Immature natural killer cell (primary cell): ENCODE measurements at places on chromosomes 5 and 9. TPM values are rescaled to one million over a fixed set of nuclear protein-coding genes. Genes with fewer than 3 reads are reported as not detected.

The DBH gene
- not detected for polyA plus RNA-seq

The LRRC70 gene
- polyA plus RNA-seq = not detected

The GZMA gene
- polyA plus RNA-seq = 2,746 TPM

The PCDHGA6 gene
- not detected for polyA plus RNA-seq

The PHYKPL gene
- polyA plus RNA-seq = 33.3 TPM

The SPAAR gene
- polyA plus RNA-seq = not detected

DNA sequence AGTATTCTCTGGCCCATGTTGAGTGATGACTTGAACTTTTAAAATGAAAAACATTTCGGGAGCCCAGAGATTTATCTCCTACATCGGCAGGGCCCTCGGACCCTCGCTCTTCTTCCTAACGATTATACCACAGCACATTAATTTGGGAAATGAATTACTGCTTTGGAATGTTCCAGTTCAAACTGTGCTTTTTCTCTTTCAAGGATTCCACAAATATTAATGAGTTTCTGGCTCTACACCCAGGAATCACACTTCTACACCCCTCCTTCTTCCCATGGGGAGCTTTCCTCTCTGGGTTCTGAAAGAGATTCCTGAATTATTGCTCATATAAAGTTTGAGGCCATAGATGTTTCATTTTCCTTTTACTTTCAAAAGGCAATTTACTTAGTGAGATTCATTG is 41.2 kb downstream of the NSG2 start:
- DNase-seq = no peak

DNA sequence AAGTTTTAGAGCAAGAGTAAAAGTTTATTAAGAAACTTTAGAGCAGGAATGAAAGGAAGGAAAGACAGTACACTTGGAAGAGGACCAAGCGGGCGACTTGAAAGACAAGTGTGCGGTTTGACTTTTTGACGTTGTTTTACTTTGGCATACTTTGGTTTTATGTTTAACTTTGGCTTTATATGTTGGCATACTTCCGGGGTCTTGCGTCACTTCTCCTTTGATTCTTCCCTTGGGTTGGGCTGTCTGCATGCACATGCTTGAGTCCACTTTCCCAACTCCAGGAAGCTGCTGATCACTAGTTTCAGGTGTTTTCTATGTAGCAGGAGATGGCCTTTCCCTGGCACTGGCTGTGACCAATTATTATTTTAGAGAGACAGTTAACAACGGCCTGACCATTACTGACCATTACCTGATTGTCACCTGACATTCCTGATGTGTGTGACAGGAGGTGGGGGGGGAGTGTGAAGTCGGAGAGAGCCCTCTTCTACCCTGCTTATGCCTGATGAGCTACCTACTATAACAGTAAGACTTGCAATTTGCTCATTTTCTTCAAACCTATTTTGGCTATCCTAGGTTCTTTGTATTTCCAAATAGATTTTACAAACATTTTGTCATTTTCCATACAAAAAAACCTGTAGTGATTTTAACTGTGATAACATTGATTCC is 45.5 kb downstream of the TNFSF8 start:
- no peak for DNase-seq

GRCh38 chr5:164335837-164336236 is 830.4 kb downstream of the MAT2B start:
- DNase-seq = no peak

- DNase-seq = no peak
Observed at GRCh38 chr5:96978812-96979449, 43.1 kb downstream of the LNPEP start.

DNA sequence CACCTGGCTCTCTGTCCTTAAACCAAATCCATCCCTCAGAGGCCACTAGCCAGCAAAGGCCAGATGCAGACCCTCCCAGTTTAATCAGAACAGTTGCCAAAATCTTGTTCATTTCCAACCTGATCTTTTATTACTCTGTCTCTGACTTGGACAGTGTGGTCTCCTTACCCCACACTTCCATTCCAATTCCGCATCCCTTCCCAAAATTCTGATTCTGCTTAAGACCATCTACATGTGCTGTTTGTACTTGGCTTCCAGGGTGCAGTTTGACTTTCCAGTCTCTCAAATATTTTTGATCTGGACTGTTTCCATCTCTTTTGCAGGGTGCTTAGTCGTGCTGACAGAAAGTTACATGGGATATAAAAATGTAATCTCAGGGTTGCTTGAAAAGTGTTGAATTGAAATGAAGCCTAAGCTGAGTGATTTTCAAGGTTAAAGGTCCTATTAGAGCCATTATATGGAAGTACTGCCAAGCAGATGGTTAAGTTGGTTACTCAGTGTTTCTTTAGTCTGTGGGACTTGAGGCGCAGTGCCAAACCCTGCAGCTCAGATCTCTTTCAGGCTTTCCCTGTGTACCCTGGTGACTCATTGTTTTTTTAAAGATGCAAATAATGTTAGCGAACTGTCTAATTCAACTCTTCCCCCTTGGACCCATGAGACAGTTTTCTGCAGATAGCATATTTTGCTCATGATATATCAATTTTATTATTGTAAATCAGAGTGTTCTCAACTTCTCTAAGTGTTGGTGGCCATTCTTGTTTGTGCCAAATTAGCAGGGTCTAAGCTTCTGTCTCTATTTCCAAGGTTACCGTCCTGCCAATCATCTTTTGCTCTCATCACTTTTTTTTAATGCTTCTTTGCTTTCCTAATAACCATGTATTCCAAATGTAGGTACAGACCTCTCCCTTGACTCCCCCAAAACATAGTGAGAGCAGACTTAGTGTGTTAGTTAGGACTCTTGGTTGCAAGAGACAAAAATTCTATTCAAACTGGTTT is 18.2 kb upstream of the DCP2 start:
- no peak for DNase-seq

GRCh38 chr5:142445266-142445665 is 120.4 kb upstream of the SPRY4 start:
- no peak for DNase-seq

- no peak for DNase-seq
Observed at GRCh38 chr5:1672396-1672795, 127.2 kb downstream of the MRPL36 start.

DNA sequence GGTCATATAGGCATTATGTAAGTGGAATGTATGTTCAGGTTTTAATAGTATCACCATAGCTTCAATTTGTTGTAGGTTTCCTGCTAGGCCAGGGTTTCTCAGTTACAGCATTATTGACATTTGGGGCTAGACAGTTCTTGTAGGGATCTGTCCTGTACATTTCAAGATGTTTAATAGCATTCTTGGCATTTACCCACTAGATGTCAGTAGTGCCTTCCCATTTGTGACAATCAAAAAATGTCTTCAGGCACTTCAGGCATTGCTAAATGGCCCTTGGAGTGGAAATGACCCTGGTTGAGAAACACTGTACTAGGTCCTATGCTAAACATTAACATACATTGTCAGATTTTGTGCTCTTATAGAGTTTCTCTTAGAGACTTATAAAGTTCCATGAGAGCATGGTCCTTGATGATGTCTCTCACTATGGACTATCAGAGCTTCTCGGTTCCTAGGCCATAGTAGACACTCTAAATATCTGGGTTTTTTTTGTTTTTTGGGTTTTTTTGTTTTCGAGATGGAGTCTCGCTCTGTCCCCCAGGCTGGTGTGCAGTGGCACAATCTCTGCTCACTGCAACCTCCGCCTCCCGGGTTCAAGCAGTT is 1.4 kb downstream of the KIF20A start:
- peak; percentile 35 for DNase-seq

GRCh38 chr5:55364537-55365055 is 56.8 kb downstream of the MTREX start:
- no peak for DNase-seq

DNA sequence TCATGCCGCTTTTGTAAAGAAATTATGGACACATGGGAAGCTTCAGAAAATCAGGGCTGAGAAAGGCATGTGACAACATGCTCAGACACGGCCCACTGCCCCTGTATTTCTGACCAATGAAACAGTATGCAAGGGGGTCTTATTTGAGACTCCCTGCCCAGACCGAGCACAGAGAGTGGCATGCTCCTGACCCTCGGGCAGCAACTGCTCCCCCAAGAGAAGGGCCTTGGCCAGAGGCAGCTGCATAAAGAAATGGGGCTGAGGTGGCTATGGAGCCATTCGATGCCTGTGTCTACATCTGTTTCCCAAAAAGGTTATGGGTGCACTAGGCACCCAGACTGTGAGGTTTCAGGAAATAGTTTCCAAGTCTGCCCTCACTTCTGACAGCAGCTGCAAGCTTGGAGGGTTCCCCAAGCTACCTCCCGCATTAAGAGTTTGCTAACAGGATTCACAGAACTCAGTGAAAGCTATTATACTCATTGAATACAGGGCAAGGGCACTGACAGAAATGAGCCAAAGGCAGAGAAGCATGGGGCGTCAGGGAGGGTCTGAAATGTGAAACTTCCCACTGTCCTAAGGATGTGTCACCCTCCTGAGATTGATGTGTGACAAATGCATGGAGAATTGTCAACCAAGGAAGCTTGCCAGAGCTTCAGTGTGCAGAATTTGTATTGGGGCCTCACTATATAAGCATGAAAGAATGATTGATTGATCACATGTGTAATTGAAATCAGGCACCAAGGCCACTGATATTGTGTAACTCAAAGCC is 94.3 kb downstream of the DAP start:
- no peak for DNase-seq
